ENCODE measurements at places on chromosomes 2 and 18.

GRCh38 chr2:6782517-6783237 lies 83.0 kb downstream of the CMPK2 start:
- DNase-seq, result no peak

DNA sequence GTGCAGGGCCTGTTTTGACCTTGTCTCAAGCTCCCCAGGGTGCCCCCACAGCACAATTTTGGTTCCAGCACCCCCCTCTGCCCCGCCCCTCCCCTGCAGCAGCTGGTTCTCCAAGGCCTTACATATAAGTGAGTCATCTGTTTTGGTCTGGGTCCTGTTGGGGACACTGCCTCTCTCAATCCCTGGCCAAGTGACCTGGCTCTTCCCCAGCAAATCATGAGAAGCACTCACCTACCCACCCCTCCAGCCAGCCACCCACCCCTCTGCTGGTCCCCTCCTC lies 90.5 kb downstream of the INHBB start:
- DNase-seq, result peak; percentile 26

- DNase-seq, result no peak
These were observed 103.8 kb downstream of the WDPCP start for GRCh38 chr2:63484481-63484880.

DNA sequence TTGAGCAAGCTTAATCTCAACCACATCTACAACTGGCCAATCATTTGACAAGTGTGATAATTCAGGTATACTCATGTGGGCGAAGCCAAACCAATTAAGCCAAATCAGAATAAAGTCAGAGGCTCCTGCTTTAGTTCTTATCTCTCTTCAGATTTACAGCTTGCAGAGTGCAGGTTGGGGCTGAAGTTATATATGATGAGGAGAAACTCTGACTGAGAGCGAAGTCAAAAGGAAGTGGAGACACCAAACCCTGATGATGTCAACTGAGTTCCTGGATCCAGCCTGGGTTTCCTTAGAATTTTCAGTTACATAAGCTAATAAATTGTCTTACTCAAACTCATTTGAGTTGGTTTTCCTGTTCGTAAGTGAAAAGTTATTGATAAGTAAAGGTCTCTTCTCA lies 73.9 kb downstream of the ASXL2 start:
- DNase-seq, result no peak

- no peak for DNase-seq
These were observed 46.1 kb upstream of the TWIST2 start for GRCh38 chr2:238801791-238802190.

DNA sequence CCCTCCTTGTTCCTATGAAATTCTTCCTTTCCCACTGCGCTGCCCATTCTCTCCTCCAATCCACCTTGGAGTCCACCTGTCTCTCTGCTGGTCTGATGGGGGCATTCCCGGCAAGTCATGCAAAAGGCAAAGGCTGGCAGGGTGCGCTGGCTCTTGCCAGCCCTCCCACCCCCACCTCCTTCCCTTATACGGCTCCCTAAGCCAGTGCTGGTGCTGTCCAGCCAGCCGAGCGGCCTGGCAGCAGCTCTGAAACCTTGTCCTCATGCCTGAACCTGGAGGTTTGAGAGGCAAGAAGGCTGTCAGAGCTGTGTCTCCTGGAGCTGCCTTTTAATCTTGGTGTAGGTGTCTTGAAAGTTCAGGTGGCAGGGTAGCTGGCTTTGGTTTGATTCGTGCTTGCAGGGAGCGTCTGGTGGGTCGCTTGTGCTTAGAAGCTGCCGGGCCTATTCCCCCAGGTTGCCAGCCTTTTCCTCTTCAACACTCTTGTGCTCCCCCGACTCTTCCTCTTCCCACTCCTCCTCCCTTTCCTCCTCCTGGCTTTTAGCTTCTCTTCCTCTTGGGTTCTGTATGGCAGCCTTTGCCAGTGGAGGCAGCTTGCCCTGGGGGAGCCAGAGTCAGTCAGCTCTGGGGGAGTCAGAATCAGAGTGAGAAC lies 748 bp downstream of the LIPG start:
- DNase-seq, result no peak

- DNase-seq, result no peak
These were observed 92.4 kb downstream of the NCK2 start for GRCh38 chr2:105836840-105837692.

GRCh38 chr2:1518867-1519530 lies 105.7 kb downstream of the TPO start:
- peak; percentile 3 for DNase-seq
